SK-N-SH treated with all-trans-retinoic acid at 6 μM for 48 hours (cell line): ENCODE measurements at places on chromosomes 12 and 14.

GRCh38 chr12:25482625-25483024 is 70.5 kb downstream of the LMNTD1 start:
- ATAC-seq: no peak

DNA sequence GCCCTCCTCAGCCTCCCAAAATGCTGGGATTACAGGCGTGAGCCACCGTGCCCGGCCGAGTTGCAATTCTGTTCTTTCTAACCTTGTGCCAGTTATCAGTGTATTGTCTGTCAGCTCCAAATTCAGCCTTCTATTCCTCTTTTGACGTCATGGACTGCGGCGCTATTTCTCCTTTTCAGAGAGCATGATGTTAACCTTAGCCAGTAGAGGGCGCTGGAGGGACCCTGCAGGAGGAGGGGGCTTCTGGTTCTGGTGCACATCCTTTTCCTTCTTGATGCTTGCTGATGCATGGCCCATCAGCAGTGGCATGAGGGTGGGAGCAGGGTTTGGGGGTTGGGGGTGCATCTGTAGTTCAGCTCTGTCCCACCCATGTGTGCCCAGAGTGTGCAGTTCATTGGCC is 179.3 kb upstream of the RMST start:
- ATAC-seq: no peak

GRCh38 chr12:79689477-79690141 is 1.2 kb downstream of the PAWR start:
- no peak for ATAC-seq

DNA sequence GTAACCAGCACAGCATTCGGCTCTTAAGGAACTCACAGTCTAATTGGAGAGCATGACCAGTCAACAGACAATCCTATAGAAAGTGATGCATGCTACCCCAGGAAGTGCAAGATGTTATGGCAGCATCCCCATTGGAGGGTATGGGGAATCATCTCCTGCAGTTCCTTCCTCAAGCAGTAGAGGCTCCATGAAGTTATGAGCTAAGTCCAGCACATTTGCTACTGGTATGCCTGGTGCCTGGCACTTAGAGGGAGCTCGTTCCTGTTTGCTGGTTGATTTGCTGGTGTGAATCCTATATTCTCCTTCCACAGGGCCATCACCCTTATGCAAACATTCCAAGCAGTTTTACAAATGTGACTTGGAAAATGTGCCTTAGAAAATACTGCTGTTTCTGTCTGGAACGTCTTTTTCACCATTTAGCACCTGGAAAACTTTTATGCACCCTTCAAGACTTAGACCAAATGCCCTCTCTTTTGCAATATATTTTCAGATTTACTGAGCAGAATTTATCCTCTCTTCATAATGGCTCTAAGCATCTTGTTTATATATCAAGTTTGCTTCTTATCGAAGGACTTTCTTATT is 136.1 kb upstream of the WSCD2 start:
- ATAC-seq: no peak

- ATAC-seq: peak; percentile 24; the same call in 1 of the 3 replicates
These were observed 51.0 kb downstream of the TMEM121 start for GRCh38 chr14:105577314-105577861.

GRCh38 chr12:23813206-23813605 is 136.3 kb downstream of the SOX5 start:
- no peak for ATAC-seq
